ENCODE measurements at places on chromosomes 1 and 21.
A peak's percentile ranks its signal among the peaks of the same experiment; 100 is the strongest.

GRCh38 chr1:245010018-245010614, 144.7 kb upstream of the KIF26B start:
- DNase-seq, result no peak

- DNase-seq, result no peak
These were observed 128.5 kb upstream of the GALNT2 start for GRCh38 chr1:229938551-229938950.

- DNase-seq, result no peak
These were observed 361.8 kb upstream of the VAMP3 start for GRCh38 chr1:7409278-7409677.

DNA sequence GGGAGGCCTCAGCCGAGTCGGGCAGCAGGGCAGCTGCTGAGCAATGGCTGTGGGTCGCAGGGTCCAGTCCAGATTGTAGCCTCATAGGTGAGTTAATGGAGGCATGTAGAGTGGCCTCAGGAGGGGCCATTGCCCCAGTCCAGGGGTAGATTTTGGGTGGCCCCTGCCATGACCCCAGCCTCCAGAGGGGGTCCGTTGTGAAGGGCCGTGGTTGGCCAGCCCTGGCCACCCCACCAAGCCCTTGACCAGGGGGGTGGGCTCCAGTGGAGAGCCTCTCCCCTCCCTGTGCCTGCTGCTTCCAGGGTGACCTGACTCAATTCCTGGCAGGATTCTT, 26.1 kb downstream of the TRPM2 start:
- no peak for DNase-seq

GRCh38 chr1:44857446-44857845, 14.4 kb upstream of the PTCH2 start:
- no peak for DNase-seq

GRCh38 chr1:10744654-10745238, 51.7 kb downstream of the CASZ1 start:
- DNase-seq, result no peak

GRCh38 chr1:65722461-65722860, 70.2 kb upstream of the PDE4B start:
- no peak for DNase-seq

DNA sequence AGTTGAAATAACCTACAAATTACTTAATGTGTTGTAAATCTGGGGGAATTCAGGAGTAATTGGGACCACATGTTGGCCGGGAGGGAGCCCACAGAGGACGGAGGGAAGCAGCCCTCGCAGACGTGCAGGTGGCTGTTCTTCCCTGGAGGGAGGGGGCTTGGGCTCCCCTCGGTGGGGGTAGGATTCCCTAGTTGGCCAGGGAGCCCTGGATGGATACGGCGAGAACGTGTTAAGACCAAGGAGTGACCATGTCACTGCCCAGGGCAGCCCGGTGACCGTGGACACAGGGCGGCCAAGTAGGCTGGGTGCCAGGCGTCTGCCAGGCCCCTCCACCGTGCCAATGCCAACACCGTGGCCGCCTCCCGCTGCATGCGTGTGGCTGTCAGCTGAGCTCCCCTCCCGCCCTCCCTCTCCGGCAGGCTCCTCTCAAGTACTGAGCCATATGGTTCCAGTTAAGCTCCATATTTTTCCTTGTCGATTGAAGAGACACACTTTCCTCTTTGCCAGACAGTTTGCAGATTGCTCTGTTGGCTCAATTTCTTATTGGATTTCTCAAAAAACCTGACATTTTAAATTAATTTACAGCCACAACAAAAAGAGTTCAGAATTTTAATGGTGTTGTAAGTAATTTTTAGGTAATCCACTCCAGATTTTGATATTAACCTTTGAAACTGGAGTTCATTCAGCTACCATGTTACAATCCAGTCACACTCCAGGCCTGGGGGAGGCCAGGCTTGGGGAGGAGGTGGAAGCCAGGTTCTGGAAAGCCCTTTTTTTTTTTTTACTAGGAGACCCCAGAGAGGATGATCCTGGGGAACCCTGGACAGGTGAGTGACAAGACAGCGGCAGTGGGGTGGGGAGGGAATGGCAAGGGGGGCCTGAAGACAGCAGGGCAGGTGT, 71.2 kb downstream of the CASZ1 start:
- no peak for DNase-seq

- DNase-seq, result no peak
These were observed 1.7 kb upstream of the C2CD2 start for GRCh38 chr21:41955516-41955915.

GRCh38 chr1:223052462-223052861, 90.6 kb downstream of the TLR5 start:
- DNase-seq, result no peak

DNA sequence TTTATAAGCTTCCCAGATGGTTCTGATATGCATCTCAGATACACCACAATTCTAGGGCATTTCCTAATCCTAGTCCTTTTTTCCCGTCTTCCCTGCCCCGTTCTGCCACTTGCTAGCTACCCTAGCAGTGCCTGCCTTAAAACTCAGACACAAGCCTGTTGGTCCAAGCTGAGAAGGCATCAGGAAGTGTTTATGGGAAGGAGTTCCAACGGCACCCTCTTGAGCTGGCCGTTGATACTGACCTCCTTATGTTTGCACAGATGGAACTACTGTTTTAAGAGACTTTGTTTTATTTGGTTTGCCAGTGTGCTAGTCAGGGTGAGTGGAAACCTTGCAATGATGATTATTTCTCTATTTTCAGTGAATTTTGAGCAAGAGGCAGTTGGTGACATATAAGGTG, 67.2 kb downstream of the UCK2 start:
- DNase-seq, result no peak

DNA sequence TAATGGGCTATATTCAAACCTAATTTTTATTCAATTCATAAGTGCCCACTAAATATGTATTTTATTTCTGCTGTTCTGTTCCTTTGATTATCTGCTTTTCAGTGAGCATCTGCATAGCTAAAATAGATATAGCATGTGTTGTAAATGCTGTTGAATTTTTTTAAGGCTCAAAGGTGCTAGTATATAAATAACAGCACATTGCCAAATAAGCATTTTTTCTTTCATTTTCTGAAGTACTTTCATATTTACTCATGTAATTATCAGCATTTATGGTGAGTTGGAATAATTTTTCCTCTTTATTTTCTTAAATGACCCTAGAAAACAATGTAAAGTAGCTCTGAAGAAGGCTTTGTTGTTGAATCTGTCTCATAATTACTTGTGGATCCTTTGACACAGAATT, 69.6 kb upstream of the B3GALT2 start:
- no peak for DNase-seq

- peak; percentile 47 for DNase-seq
These were observed 11.8 kb upstream of the RAB3B start for GRCh38 chr1:52002038-52002917.

DNA sequence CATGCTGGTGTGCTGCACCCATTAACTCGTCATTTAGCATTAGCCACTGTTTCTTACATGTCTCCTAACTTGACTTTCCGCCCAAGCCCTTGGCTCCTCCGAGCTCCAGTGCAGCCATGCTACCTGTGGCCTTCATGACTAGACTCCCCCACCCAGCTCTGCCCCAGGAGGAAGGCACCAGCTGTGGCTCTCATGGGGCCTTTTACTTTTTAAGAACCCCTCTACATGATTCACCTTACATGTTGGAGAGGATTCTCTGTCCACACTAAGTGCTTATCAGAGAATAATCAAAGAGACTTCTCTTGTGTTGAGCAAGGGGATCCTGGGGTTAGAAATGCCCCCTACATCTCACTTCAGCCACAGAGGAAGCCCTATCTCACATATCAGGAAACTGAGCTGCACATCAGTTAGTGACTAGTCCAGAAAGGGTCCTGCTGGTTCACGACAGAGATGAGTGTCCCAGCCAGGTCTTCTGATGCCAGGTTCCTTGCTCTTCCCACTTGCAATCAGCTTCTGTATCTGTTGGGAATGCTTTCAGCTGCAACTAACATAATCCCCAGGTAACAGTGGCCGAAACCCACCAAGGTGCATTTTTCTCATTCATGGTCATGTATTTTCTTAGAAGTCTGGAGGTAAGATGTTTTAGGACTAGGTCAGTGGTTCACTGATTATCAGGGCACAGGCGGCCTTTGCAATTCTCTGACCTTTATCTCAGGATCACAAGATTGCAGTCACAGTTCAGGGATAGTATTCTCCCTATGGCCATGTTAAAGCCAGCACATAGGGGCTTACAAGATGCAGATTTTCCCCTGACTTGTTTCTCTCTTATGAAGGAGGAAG, 45.9 kb downstream of the KLHDC7A start:
- no peak for DNase-seq

- DNase-seq, result no peak
These were observed 24.4 kb upstream of the CEP350 start for GRCh38 chr1:179929955-179930798.

DNA sequence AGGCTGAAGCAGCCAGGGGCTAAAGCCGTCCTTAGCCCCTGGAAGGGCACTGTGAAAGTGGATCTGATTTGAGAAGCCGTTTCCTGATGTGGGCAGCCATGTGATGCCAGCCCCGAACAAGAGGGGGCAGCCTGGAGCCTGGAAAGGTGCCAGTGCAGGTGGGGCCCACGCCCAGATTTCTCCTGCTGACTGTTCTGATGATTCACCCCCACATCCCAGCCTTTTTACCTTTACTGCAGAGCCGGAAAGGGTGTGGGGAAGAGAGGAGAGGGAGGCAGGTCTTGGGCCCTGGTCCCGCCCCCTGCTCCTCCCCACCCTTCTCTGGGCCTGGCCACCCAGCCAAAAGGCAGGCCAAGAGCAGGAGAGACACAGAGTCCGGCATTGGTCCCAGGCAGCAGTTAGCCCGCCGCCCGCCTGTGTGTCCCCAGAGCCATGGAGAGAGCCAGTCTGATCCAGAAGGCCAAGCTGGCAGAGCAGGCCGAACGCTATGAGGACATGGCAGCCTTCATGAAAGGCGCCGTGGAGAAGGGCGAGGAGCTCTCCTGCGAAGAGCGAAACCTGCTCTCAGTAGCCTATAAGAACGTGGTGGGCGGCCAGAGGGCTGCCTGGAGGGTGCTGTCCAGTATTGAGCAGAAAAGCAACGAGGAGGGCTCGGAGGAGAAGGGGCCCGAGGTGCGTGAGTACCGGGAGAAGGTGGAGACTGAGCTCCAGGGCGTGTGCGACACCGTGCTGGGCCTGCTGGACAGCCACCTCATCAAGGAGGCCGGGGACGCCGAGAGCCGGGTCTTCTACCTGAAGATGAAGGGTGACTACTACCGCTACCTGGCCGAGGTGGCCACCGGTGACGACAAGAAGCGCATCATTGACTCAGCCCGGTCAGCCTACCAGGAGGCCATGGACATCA, at the start of gene SFN:
Gene SFN, plus strand, starts transcription at position 369 of the 904 bp plus-strand sequence. Its CDS starts 64 bp downstream, at position 433.
- no peak for DNase-seq

GRCh38 chr1:163412221-163412620, 90.5 kb downstream of the NUF2 start:
- no peak for DNase-seq

- peak; percentile 7 for DNase-seq
These were observed 618 bp downstream of the ETS2 start for GRCh38 chr21:38806153-38806941.

- no peak for DNase-seq
These were observed 17.3 kb upstream of the TRIM67 start for GRCh38 chr1:231144416-231145193.

DNA sequence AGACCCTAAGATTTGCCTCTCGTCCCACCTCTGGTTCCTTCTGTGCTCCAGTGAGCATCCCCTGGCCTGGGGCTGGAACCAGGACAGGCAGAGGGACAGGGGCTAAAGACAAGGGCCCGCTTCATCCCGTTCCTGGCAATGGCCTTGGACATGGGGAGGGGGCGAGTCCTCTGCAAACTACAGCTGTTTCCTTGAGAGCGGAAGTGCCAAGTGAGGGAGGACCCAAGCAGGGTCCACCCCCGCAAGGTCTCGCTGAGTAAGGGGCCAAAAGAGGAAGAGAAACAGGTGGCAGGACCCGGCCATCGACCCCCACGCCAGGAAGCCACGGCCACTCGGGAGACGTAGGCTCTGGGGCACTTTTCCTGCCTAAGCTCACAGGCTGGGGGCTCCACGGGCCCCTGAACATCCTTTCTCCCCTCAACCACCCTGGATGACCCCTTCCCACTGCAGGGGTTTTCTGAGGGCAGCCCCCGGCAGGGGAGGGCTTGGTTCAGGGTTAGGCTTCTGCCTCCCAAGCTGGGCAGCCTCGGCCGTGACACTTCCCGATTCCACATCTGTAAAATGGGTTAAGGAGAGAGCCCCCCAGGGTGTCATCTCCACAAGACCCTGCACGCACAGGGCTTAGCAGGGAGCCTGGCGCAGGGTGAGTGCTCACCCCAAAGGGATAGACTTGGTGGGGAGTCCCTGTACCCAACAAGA, 17.9 kb upstream of the PLEKHG5 start:
- DNase-seq, result no peak

DNA sequence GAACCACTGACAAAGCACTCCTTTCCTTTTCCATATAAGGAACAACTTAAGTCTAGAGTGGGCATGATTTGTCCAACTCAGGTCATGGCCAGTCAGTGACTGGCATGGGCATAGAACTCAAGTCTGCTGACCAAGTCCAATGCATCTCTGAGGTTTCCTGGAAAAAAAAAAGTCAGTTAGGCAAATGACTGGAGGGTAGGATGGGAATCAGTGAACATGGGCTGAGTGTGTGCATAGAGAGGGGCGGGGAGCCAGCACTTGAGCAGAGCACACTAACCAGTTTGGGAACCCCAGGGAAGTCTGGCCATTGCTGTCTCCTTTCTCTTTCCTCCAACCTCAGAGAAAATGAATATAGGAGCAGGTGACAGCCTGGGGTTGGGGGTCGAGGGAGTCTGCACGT, 53.6 kb upstream of the FMOD start:
- DNase-seq, result no peak

DNA sequence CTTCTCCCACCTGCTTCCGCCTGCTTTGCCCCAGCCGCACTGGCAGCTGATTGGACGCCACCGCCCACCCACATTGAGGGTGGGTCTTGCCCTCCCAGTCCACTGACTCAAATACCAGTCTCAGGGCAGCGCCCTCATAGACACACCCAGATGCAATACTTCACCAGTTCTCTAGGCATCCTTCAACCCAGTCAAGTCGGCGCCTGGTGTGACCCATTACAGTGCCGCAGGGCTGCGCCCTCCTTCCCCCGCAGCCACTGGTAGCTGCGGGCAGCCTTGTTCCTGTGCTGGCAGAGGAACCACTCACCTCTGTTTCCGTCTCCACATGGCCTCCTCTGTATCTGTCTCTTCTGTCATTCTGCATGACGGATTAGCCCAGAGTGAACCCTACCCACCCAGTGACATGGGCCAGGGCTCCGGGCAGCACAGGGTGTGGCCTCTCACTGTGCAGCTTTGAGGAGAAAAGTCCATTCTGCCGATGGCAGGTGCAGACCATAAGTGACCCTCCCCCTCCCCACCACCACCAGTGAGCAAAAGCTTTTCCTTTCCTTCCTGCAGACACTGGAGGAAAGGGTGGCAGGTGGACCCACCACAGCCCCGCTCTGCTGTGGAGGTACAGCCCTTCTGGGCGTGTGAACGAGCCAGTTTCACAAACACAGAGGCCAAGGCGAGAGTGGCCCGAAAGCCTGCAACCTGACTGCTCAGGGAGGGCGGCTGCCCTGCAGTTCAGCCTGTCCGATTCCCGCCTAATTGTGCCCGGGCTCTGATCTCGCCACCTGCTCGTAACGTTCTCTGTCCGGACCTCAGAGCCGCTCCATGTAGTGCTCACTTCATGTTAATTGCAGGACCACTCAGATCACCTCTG, 57.1 kb downstream of the FAAP20 start:
- no peak for DNase-seq

All from activated naive CD8-positive, alpha-beta T cell treated with anti-CD3 and anti-CD28 coated beads, Interleukin-2, amount 50 U/mL, for 16 hours (primary cell).